Natural killer cell treated with Interleukin-12 subunit alpha and Interleukin-12 subunit beta and Interleukin-15 and Interleukin-18, amount 100 ng/mL, for 72 hours (primary cell): ENCODE measurements at places on chromosomes 2 and 18.
A peak's percentile ranks its signal among the peaks of the same experiment; 100 is the strongest.

- no peak for DNase-seq
Observed at GRCh38 chr18:37493352-37493935, 72.2 kb downstream of the CELF4 start.

GRCh38 chr2:121346859-121347258, 61.9 kb upstream of the TFCP2L1 start:
- DNase-seq: no peak

- no peak for DNase-seq
Observed at GRCh38 chr2:11872247-11872947, 126.0 kb downstream of the LPIN1 start.

- DNase-seq: no peak
Observed at GRCh38 chr2:66827851-66828250, 392.9 kb downstream of the MEIS1 start.

- no peak for DNase-seq
Observed at GRCh38 chr2:112869258-112869842, 32.8 kb upstream of the IL1B start.

DNA sequence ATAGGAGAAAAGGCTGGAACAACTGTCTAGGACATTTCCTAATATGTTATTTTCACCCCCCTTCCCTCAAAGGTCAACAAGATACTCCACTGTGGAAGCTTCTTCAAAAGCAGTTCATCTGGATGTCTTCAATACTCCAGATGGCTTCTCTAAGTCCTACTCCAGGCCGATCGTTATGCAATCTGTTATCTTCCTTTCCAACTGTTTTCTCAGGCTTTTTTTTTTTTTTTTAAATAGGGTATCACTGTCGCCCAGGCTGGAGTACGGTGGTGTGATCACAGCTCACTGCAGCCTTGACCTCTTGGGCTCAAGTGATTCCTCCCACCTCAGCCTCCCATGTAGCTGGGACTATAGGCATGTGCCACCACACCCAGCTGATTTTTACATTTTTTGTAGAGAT, 26.3 kb downstream of the ATP8B1 start:
- no peak for DNase-seq

DNA sequence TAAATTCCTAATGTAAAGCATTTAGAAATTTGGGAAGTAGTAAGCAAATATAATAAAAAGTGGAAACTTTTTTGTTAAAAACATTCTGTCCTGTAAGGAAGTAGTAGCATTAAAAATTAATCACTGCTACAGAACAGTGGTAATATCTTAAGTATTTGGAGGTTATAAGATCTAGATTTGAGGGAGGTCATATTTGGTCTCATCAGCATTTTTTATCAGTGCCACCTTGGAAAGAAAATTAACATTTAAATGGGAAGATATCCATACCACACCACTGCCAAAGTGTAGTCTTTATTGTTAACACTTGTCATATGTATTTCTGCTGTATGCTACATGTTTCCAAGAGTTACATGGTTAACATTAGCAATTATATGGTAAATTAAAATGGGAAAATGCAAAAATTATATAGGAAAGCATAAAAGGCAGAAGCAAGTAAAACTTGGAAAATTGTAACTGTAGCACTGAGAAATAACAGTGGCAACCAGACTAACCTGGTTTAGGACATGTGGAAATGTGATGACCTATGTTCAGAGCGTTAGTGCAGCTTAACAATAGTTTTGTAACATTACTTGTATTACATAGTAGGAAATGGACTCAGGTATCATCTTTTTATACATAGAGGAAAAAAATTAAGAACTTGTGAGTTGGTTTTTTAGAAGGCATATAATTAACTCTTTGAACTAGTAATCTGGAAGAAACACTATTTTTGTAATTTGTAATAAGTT, 47.2 kb downstream of the CLIP4 start:
- DNase-seq: no peak

DNA sequence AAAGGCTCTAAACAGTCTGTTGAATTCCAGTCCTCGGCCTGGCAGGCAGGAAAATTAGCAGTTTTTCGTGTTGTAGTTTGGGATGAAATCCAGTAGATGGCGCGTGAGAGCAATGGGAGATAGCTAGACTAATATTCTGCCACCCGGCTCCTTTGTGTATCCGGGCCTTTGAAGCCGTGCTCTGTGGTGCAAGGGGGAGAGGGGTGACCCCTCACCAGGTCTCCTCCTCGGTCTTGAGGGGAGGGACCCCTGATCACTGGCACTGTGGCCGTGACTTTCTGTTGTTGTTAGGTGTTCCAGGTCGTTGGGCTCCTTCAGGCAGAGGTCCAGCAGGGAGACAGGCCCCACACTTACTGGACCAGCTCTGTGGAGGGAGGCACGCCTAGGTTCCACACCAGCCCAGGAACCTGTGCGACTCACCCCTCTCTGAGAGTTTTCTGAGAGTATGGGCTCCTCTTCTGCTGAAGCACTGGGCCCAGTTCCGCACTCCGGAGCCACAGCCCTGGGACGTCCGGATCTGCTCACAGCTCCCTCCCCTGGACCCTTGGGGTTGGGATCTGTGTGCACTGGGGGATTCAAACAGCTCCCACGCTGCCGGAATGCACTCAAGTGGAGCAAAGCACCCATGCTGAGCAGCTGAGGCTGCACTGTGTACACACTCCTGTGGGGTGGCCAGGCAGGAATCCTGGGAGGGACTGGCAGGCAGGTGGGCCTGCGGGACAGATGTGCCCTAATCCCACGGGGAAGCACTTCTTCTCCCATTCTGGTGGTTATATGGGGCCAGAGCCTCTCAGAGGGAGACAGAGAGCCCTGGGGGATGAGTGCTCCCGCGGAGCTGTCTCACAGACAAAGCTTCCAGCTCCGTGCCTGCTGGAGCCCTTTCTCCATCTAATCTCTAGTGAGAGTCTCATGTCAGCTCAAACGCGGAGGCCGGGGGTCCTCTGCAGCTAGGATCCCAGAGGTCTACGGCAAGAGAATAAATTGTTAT, 8.8 kb downstream of the GKN2 start:
- no peak for DNase-seq

DNA sequence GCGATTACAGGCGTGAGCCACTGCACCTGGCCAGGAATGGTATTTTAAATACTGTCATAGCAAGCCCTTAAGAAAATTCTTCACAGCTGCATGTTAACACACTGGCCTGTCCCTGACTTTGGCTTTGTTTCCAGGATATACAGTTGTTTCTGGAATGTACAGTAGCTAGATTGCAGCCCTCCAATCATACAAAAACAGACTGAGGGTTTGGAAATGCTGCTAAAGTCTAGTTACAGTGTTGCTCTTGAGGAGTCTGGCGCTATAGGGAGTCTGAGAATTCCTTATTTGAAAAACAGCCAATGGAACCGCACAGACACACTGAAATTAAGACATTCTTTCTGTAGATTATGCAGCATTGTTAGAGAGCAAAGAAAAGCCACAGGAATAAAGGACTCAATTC, 37.7 kb downstream of the STON1 start:
- no peak for DNase-seq

DNA sequence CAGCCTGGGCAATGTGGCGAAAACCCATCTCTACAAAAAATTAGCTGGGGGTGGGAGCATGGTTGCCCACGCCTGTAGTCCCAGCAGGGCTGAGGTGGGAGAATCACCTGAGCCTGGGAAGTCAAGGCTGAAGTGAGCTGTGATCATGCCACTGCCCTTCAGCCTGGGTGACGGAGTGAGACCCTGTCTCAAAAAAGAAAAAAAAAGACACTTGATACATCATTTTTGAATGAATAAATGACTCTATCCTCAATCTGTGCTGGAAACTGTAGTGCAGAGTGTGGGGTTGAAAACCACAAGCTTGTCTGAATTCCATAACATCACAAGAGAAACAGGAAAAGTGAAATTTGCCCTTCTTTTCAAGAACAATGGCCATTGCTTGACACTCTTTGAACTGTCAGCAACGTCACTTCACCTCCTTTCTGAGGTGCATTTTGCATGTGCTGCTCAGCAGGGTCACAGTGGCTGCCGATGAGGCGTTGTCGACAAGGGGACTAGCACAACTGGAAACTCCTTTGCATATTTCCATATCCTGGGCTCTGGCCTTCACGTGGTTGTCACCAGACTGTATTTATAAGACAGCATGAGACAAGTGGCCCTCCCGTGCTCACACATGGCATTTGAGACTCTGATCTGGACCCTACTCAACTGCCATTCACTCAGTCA, 54.2 kb downstream of the DDX1 start:
- DNase-seq: no peak

- no peak for DNase-seq
Observed at GRCh38 chr2:113920996-113921395, 31.1 kb downstream of the ACTR3 start.

- DNase-seq: no peak
Observed at GRCh38 chr18:28048612-28049011, 128.3 kb downstream of the CDH2 start.

DNA sequence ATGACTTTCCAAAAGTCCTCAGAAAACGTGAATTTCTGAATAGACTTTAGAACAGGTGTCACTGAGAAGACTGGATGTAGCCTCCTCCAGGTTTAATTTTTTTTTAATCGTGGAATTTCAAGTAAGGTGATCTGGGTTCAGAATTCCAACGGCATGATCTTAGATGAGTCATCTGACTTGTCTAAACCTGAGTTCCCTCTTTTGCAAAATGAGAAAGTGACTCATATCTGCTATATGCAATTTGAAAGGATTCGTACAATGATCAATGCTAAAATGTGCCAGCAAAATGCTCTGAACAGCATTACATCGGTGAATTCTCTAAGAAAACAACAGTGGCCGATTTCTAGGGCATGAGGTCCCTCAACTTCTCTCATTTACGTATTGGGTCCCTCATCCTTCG, 69.1 kb upstream of the ZNF516 start:
- DNase-seq: no peak

DNA sequence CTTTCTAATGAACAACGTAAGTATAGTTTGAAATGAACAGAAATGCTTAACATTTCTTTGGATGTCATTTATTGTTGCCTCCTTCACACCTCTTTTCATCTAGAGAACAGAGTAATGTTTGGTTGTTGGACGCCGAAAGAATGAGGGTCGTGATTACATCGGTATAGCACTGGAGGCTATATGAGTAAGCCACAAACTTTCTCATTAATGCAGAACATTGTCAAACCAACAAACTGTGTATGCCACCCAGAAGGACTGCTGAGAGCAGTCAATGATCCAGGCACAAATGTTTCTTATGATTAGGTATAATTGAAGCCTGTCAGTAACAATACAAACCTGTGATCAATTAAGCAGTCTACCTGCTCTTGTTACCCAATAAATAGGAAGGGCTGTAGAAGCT, 1494.7 kb upstream of the NXPH2 start:
- DNase-seq: no peak

DNA sequence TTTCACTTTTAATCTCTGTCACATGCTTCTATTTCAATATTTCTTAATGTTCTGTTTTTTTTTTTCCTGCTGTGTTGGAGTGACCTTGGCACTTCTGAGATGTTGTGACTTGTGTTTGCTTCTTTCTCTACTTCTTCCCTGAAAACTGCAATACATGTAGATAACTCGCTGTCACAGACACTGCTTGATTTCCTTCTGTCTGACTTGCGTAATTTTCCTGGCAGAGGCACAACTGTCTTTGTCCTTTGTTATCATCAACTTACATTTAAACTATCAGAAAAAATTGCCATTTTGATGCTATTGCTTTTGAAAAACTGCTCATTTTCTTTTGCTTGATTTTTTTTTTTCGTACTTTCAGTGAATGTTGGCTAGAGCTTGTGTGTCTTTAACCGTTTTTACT, 69.0 kb downstream of the BABAM2 start:
- DNase-seq: no peak

DNA sequence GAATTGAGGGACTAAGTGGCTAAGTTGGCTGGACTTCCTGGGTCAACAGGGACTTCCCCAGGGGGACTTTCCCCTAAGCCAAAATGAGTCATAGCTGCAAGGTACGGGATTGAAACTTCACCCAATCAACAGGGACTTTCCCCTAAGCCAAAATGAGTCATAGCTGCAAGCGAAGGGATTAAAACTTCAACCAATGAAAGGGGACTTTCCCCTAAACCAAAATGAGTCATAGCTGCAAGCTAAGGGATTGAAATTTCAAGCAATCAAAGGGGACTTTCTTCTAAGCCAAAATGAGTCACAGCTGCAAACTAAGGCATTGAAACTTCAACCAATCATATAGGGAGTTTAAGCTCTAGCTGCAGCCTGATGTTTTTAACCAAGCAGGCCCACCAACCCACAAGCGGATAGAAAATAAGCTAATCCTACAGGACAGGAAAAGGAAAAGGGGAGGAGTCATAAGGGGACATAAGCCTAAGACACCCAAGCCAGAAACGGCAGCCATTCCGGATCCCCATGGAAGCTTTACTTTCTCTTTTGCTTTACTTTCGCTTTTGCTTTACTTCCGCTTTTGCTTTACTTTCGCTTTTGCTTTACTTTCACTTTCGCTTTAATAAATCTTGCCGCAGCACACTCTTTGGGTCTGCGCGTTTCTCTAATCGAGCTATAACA, 1375.4 kb upstream of the CELF4 start:
- DNase-seq: peak; percentile 86

GRCh38 chr2:30354621-30355020, 92.4 kb upstream of the LCLAT1 start:
- DNase-seq: no peak

- no peak for DNase-seq
Observed at GRCh38 chr2:3293221-3293620, 84.4 kb downstream of the EIPR1 start.

DNA sequence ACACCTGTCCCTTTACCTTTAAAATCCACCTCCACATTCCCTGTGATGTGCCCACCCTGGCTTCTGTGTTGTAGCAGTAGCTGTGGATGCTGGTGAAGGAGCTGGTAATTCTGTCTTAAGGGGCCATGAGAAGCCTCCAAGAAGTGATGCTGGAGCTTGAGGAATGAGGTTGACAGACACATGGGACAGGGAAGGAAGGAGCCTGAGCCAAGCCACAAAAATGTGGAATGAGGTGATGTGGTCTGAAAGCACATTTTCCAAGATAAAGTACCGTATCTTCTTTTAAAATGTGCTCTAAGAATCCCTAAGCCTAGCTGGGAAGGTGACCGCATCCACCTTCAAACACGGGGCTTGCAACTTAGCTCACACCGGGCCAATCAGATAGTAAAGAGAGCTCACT, 31.2 kb downstream of the VWA3B start:
- DNase-seq: no peak

DNA sequence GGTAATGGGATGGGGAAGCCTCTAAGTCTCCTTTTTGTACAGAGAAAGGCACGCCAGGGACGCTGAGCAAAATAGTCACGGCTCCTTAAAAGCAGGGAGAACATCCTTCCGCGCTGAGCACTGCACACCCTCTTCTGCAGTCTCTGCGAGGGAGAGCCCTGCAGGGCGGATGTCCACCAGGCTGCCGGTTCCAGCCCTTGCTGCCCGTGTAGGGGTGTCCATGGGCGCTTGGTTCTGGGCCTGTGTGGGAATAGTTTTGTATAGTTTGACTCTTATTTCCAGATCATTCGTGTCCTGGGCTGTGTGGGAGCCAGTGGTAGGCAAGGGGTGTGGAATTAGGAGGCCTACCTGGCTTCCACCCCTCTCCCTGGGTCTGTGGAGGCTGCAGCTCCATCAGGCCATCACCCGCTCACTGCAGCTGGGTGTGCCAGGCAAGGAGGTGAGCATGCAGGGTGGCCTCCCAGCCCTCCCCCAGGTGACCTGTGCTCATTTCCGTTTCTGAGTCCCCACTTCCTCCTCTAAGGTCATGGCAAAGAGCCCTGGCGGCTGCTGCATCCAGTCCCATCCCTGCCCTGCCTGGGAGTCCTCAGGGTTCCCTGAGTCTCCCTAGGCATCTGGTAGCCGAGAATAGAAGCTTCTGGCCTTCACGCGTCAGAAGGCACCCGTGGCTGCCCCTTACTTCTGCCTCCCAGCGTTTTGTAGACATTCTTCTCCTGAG, 202.6 kb downstream of the LDLRAD4 start:
- no peak for DNase-seq
